Stimulated activated naive CD4-positive, alpha-beta T cell treated with Interleukin-2 at 50 U/mL for 16 hours (primary cell): ENCODE measurements at places on chromosomes 7 and 10.

DNA sequence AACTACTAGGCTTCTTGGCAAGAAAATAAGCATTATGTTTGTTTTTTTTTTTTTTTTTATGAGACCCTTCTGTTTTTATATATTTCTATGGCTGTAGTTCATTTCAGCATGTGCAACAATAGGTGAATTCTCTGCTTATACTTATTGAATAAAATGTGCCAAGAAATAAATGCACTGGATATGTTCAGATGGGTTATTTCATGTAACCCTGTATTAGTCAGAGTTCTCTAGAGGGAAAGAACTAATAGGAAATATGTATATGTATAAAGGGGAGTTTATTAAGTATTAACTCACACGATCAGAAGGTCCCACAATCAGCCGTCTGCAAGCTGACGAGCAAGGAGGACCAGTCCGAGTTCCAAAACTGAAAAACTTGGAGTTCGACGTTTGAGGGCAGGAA, 292.8 kb downstream of the CSTF2T start:
- no peak for DNase-seq

- peak; percentile 15 for DNase-seq
Measured at GRCh38 chr7:519484-520390, at the start of gene PDGFA. Gene PDGFA, minus strand, starts transcription at chr7:519846. Its CDS starts 845 bp downstream, at chr7:519001.

DNA sequence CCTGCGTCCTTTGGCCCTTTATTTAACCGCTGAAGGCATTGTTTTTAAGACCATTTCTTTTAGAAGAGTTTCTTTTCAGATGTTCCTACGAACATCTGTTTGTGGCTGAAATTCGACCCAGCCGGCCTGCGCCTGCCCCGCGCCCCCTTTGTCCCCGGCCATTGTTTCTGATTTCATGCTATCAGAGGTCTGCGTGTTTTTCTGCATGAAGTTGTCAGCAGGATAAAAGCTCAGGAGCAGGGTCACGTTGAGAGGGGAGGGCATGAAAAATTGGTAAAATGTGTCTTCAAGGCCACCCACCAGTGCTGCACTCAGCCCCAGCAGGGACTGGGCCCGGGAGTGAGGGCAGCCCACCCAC, 43.1 kb downstream of the NKX6-2 start:
- no peak for DNase-seq

- no peak for DNase-seq
Measured at GRCh38 chr10:126705951-126706565, 35.6 kb upstream of the C10orf90 start.

- no peak for DNase-seq
Measured at GRCh38 chr7:116138202-116138801, 72.0 kb upstream of the TES start.

GRCh38 chr10:123568751-123569150, 97.4 kb upstream of the GPR26 start:
- DNase-seq = no peak

GRCh38 chr7:47154791-47155190, 427.1 kb downstream of the TNS3 start:
- no peak for DNase-seq

DNA sequence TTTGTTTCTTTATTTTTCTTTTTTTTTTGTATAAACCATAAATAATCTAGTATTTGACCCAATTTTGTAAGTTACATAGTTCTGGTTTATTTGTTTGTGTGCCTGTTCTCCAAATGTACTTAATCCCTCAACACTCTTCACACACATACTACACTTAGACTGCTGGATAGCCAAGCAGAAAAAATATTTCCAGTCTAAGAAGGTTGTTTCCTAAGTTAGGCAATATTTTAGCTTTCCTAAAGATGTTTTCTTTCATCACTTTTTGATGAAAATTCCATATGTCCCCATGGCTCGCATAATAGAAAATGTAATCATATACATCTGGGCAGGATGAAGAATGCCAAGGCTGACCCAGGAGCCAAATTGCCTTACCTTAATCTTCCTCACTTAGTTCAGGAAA, 105.3 kb downstream of the PPP1R3A start:
- no peak for DNase-seq

DNA sequence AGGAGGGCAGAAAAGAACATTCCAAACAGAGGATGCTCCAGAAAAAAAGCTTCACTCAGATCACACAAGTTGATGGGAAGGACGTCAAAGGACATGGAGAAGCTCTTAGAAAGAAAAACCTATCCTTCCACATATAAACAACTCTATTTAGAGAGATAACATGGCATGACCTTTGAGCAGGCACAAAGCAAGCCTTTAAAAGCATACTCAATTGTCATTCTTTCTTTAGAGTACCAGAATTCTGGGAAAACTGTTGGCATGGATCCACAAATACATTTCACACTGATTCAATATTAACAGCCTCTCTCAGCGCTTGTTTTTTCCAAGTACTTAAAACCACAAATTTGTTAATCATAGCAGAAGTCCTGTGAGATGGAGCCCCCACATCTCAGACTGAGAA, 7.3 kb upstream of the ABLIM1 start:
- no peak for DNase-seq

GRCh38 chr7:157822688-157823031, 485.9 kb downstream of the DNAJB6 start:
- DNase-seq = no peak

DNA sequence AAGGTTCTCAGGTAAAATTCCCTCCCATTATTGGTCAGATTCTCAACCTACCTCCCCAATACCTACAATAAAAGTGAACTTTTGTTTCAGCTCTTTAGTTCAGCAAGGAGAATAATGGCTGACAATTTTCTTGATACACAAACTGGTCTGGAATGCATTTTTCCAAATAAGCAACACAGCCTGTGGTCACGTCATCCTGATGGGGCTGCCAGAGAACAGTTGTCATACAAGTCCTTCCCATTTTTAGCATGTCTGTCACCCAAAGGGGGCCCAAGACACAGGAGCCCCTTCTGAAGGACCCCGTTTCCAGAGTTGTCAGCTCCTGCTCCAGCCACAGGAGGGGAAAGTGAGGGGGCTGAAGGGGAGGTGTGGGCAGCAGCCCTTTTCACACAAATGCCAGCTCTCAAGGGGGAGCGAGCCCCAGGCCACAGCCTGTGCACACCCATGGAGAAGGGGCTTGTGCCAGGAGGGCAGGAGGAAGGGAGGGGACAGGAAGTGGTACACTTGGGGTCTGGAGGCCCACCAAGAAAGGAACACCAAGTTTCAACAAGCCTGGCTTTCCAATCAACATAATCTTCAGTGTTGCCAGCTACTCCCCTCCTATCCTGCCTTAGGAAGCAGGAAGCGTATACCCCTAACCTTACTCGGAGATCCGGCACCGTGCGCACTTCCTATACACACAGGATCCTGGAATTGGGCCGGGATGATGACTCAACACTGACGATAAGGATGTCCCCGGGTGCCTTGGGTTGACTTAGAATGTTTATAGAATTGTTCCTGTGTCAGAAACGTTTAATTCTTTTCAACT, 43.4 kb upstream of the PDLIM1 start:
- DNase-seq = no peak

GRCh38 chr10:77296534-77297392, 340.8 kb downstream of the KCNMA1 start:
- no peak for DNase-seq

DNA sequence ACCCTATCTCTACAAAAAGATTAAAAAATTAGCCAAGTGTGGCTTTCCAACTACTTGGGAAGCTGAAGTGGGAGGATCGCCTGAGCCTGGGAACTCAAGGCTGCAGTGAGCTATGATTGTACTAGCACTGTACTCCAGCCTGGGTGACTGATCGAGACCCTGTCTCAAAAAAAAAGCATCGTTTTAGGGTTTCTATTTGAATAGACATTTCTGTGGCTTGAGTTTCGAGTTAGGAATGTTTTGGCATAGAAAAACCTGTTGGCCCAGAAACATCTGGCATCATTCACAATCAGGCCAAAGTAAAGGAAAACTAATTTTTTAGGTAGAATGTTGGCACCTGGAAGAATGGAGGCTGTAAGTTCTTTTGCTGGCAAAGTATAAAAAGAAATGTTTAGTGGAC, 72.4 kb downstream of the AUTS2 start:
- no peak for DNase-seq

DNA sequence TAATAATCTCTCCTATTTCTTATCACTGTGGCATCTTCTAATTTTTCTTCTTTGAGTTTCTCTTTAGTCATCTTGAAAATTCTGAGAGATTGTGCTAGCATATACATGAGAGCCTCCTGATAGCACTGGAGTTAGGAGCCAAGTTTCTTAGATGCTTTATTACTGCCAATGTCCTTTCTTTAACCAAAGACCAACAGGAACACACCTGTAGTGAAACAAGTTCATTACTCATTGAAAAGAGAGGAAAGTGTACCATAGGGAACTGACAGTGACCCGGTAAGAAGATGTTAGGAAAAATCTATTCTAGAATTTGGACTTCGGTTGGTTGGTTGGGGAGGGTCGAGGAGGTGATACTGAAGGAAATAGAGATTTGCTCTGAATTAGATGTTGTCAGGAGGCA, 27.1 kb upstream of the CD36 start:
- DNase-seq = no peak

- DNase-seq = no peak
Measured at GRCh38 chr10:12728494-12728893, 273.0 kb downstream of the CCDC3 start.

- no peak for DNase-seq
Measured at GRCh38 chr10:28914701-28915100, 237.4 kb downstream of the BAMBI start.

DNA sequence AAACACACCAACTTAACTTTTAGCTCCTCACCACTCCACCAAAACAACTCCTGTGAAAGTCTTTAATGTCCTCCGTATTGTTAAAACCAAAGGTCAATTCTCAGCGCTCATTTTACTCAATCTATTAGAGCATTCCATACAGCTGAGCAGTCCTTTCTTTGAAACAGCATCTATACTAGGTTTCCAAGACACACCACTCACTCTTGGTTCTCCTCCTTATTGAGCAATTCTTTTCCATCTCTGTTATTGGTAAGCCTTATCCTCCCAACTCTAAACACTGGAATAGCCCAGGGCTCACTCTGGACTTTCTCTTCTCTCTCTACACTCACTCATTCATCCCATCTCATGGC, 34.9 kb downstream of the COA1 start:
- no peak for DNase-seq

GRCh38 chr10:127262606-127263005, 66.2 kb upstream of the INSYN2A start:
- DNase-seq = no peak

DNA sequence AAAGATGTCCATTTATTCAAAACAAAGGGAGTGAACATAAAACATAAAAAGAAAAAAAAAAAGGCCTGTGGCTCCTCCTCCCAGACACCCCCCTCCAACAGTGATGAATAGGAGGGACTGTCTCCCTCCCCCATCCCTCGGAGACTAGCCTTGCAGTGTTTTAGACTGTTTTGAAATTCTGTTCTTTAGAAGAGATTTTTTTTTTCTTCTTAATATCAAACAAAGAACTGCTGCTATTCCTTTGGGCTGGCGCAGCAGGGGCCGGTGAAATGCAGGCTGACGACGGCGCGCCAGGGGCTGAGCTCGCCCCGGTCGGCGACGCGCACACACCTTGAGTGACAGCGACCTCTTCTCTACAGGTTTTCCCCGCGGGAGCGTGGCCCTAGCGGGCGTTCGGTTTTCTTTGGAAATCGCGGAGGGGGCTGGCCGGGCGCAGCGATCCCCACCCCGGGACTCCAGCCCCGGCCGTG, at the start of gene LANCL2:
LANCL2 (plus strand) TSS at position 133 of the 470 bp plus-strand sequence. CDS start 689 bp downstream, outside the sequence.
- peak; percentile 59 for DNase-seq

GRCh38 chr10:6713716-6714115, 133.6 kb upstream of the PRKCQ start:
- no peak for DNase-seq

DNA sequence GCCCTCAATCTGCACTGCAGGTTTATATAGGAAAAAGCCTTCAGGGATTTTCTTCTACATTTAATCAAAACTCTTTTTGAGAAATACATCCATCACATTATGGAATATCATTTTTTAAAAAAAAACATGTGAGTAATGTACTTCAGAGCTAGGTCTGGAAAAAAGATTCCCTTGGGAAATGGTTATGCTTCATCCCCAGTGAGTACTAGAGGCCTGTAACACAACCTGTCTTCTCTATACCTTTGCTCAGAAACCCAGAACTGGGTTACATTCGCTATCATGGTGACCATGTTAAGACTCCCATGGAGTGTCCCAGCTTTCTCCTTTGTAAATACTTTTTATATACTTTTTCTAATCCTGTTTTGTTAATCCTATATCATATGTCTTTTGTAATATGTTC, 186.9 kb downstream of the LRRTM3 start:
- no peak for DNase-seq

GRCh38 chr10:24930427-24930826, 22.0 kb downstream of the PRTFDC1 start:
- no peak for DNase-seq

DNA sequence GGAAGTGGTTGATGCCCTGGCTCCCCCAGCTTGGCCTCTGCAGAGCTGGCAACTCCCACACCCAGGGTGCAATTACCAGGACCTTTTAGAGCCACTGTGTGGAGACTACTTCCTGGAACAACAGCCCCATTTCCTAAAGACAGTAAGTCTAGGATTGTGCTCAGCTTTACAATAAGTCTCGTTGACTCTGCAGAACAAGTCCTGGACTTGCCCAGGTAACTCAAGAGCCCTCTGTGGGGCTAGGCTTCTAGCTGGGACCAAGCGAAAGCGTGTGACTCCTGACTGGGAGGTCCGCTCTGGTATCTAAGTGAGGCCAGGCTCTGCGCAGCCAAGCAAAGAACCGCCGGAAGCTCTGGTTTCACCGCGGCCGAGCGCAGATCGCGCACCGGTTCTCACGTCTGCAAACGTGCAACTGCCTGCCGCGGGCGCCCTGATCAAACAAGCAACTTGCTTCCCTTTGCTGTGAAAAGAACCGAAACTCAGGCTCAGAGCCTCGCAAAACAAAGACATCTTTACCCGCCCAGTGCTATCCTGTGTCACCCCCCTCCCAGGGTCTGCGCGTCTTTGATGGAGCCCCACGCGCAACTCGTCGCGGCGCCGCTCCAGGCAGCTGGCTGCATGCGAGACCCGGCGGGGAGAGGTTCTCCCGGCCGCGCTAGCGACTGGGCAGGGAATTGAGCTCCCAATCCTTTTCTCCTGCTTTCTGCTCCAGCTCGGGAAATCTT, 4.4 kb upstream of the PDLIM1 start:
- no peak for DNase-seq

GRCh38 chr10:46286991-46287693, at the start of gene ANTXRL:
Gene ANTXRL, plus strand, starts transcription at chr10:46286997. Its CDS starts 266 bp downstream, at chr10:46287263.
- no peak for DNase-seq
